ENCODE measurements at places on chromosomes 5 and 9.

DNA sequence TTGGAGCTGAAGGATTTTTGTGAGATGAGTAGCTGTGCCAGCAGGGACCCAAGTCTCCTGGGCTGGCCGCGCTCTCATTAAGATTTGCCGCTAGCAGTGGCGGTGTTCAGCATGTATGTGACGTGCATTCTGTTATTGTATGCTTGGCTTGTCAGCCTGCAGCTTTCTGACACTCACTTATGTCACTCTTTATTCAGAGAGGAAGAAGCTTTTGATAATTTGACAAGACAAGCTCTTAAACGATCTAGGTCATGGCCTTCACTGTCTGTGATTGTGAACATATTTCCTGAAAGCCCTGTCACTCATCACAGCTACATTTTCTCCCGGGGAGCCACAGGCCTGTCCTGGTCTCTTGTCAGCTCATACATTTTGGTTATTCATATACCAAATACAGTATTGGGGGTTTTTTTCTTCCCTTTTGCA lies 98.2 kb upstream of the GRHPR start:
- DNase-seq: no peak

DNA sequence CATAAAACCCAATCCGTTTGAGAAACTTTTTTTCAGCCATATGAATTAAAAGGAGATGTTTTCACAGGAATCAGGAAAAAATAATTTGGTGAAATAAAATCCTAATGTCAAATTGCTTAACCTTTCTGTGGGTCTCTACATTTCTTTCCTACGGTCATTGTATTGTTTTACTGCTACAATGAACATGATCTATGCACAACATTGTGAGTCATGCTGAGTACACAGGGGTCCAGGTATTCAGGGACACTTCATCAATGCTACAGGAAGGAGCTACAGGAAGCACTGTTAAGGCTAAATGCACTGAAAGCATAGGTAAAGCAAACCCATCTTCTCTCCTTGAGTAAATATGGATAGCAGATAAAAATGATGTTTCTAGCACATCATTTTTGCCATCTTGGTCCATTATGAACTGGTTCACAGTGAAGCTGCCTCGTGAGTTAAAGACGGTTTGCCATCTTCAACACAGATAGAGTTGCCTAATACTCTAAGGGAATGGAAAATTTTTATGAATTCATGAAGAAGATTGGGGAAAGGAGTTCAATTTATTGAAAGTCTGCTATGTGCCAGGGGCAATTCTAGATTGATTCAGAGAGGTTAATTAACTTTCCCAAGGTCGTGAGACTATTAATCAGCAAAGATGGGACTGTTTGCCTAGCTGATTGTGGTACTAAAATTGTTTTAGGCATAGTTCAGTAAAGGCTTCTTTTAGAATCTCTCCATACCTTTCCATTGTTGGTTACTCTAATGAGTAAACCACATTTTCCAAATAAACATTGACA lies 85.5 kb downstream of the DIRAS2 start:
- DNase-seq: no peak

DNA sequence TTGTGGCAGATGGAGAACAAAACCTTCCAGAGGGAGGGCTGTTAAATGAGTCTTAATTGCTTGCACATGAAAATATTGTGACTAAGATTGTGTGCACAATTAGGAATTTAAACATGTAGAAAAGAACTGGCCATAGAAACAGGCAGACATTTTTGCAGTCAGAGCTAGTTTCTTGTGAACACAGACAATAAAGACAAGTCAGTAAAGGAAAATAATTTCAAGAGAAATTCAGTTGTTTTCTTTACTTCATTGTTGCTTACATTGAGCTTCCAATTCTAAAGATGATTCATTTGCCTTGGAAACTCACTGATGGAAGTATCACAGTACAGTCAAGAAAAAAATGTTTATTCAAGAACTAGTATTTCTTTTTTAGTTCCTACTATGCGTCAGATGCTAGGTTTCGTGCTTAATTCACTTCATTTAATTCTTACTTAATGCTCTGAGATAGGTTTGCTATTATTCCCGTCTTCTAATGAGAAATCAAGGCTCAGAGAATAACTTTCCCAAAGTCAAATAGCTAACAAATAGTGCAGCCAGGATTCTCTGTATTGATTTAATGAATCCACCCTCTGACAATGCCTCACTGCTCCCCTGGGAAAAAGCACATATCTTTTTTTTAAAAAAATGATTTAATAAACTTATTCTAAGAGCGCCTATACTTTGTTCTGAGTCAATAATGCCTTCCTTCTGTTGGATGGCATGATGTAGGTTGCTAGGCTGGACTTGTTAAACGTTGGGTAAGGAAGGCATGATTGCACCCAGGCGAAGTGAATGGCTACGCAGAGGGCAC lies 581.4 kb downstream of the RAB3C start:
- DNase-seq: no peak

GRCh38 chr5:43947935-43948334 lies 345.0 kb downstream of the NNT start:
- DNase-seq: no peak

DNA sequence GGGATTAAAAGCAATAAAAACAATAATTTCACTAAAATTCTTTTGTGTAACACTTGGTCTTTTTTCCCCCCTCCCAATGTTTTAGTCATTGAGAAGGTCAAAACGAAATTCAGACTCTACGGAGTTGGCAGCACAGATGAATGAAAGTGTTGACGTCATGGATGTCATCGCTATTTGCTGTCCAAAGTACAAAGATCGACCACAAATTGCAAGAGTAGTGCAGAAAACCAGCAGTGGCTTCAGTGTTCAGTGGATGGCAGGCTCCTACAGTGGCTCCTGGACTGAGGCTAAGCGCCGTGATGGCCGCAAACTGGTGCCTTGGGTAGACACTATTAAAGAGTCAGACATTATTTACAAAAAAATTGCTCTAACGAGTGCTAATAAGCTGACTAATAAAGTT lies 184.7 kb downstream of the CPLANE1 start:
- no peak for DNase-seq

GRCh38 chr5:154447089-154447725 lies 1.4 kb downstream of the SAP30L start:
- DNase-seq: no peak

GRCh38 chr9:113397203-113397631 lies 3.9 kb downstream of the ALAD start:
- DNase-seq: no peak

DNA sequence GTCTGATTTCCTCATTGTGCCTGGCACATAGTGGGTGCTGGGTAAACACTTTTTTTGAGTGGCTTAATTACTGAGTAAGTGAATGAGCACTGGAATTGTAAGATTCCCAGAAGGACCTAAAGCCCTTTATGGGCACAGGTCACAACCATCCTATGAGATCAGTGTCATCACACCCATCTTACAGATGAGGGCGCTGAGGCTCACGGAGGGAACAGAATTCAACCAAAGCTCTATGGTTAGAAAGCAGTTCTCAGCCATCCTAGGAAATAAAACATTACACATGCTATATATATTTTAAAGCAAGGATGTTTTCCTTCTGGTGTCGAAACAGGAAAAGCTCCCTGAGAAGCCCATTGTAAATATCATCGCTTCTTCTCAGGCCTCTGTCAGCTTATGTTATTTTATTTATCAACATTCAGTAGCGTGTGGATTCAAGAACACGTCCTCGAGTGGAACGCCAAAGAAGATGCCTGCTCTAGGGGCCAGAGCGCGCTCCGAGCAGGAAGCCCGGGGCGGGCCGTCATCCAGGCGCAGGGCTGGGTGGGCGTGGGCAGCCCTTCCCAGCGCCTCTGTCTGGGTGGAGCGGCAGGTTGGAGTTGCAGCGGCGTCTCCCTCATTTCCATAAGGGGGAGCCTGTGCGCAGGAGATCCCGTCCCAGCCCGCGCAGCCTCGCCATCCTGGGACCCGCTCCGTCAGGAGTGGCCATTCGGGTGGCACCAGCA lies 155.8 kb upstream of the SMIM23 start:
- DNase-seq: no peak

- no peak for DNase-seq
Measured at GRCh38 chr5:160167624-160168165, 48.4 kb upstream of the PWWP2A start.

DNA sequence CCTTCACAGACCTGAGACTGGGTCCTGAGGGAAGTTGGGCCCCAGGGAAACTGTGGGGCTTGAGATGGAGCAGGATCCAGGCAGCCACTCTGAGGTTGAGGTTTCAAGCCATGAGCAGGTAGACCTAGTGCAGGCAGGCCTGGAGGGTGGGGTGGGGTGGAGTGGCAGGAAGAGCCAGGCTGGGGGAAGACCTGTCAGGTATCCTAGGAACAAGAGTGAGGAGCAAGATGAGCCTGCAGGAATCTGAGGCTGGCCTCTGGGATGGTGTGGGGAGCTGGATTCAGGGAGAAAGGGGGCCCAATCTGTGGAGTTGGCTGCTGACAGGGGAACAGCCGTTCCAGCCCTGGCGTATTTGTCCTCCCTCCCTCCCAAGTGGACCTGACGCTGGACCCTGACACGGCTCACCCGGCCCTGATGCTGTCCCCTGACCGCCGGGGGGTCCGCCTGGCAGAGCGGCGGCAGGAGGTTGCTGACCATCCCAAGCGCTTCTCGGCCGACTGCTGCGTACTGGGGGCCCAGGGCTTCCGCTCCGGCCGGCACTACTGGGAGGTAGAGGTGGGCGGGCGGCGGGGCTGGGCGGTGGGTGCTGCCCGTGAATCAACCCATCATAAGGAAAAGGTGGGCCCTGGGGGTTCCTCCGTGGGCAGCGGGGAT lies 9.8 kb downstream of the RACK1 start:
- DNase-seq: no peak

DNA sequence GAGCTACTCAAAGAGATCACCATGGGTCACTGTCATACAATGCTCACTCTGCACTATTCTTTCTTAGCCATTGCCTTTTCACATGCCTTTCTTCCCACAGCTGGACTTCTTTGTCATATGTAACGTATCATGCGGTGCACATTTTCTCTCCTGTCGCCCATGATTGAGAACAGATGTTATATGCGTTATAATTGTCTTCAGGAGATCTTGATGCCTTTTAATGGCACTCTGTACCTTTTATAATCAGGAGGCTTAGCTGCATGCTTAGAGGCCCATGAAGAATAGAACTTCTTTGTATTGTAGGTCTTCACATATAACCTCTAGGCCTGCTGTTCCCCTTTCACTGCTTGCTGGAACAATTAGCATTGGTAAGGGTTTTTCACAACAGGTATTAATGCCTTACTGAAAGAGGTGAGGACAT lies 436.1 kb downstream of the CDH10 start:
- DNase-seq: no peak

DNA sequence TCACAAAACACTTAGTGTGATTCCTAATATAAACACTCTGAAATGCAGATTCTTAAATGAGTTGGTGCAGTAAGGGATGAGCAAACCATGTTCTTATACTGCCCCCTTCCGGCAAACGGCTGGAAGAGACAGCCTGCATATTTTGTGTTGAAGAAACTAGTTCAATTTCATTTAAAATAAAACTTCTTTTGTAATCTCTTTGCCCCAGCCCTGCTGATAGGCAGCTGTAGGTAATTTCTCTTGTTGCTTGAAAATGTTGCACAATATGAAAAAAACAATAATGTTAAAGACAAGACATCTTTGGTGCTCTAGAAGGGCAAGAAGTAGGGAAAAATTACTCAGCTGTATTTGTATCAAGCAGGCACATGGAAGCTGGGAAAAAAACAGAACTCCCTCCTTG lies 89.7 kb upstream of the CCNG1 start:
- peak; percentile 69 for DNase-seq

- DNase-seq: no peak
Measured at GRCh38 chr5:170121321-170121720, 15.6 kb downstream of the FOXI1 start.

GRCh38 chr9:134981829-134982228 lies 64.1 kb upstream of the FCN1 start:
- DNase-seq: no peak

- no peak for DNase-seq
Measured at GRCh38 chr9:76245518-76245917, 148.7 kb downstream of the RFK start.

DNA sequence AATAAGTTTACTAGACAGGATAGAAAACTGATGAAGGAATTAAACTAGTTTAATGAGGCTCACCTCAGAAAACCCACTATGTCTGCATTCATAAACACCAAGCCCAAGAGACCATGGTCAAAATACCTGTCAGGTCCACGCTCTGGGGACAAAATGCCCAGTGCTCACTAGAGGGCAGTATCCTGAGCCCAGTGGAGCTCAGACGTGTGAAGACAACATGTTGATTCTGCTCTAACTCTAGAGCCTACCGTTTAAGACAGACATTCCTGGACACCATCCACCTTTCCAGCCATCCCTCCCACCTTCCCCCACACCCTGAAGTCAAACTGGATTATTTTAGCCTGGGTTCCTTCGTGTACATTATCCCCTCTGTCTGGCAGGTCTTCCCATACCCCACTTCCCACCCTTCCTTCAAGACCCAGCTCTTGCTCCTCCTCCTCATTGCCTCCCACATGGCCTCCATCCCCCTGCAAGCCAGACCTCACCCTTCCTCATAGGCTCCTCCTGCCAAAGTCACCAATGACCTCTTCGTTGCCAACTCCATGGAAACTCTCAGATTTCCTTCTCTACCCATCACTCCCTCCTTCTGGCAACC lies 142.3 kb upstream of the FSTL4 start:
- peak; percentile 27 for DNase-seq

- DNase-seq: no peak
Measured at GRCh38 chr5:75088648-75089047, 36.3 kb upstream of the GCNT4 start.

DNA sequence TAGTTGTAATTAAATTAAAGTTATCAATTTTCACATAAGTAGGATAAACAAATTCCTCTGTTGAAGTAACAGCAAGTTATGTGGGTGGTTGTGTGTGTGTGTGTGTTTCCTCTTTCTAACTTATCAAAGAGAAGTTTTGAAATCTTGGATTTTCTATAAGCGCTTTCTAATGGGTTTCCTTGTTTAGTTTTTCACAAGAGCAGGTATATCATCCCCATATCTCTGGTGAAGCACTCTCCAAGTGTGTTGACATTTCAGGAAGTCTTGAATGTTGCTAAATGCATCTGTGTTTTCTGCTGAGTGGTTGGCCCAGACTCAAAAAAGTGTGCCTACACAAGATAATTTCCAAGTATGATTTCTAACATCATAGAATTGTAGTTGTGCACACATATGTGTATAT lies 43.3 kb downstream of the PRDM6 start:
- no peak for DNase-seq
